CD8-positive, alpha-beta T cell (primary cell): ENCODE measurements at places on chromosomes 11 and 22.

GRCh38 chr11:127000291-127000968, at the start of gene KIRREL3:
Gene KIRREL3, minus strand, starts transcription at chr11:127000770.
- no peak for DNase-seq

DNA sequence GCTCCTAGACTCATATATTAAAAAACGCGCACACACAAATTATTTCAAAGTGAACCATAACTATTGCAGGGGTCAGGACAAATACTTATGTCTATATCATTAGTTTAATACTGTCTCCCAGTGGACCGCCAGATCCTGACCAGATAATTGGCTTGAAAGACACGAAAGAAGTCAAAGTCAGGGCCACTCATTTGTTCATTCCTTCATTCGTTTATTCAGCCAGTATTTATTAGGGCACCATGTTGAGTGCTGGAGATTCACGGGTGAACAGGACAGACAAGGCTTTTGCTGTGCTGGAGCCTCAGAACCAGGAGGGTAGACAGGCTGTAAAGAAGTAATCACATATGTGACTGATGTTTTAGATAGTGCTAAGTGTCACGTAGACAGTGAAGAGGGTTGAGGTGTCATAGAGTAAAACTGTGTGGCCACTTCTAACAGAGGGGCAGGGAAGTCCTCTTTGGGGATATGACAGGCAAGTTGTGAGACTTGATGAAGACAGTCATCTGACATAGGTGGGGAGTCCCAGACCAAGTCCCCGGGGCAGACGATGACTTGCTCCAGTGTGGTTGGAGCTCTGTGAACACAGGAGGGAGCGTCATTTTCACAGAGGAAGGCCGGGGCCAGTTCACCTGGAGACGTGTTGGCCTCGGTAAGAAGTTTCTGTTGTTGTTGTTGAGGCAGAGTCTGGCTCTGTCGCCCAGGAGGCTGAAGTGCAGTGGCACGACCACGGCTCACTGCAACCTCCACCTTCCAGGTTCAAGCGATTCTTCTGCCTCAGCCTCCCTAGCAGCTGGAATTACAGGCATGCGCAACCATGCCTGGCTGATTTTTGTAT, 25.9 kb downstream of the RBX1 start:
- no peak for DNase-seq

DNA sequence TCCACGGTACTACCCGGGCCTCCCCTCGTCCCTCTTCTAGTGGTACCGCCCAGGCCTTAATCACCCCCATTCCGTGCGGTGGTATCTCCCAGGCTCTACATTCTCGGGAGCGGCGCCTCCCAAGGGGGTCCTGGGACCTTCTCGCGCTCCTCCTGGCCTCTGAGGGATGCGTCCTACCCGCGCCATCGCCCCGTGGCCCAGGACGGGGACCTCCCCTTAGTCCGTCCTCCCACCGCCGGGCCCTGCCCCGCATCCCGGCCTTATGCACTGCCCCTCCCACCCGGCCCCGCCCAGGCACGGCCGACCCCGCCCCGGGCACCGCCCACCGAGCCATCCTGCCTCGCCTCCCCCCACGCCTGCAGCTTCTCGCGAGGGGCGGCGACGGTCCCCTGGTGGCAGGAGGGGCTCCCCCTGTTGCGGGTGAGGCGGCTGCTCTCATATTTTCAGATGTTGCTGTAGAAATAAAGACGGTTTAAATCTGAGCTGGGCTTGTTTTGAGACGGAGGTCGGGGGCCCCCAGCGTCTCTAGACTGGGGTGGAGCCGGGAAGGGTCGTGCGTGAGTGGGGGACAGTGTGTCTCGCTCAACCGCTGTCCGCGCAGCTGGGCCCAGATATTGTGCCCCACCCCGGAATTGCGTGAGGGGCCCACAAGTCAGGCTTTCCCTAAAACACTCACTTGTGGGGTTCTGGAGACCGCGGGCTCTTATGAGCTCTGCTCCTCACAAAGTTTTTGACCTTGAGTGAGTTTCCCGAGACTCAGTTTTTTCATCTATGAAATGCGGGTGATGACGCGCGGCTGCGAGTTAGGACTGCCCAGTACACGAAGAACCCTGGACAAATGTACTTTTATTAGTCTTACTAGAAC, 828 bp upstream of the RAB1B start:
- DNase-seq, result peak; percentile 90

DNA sequence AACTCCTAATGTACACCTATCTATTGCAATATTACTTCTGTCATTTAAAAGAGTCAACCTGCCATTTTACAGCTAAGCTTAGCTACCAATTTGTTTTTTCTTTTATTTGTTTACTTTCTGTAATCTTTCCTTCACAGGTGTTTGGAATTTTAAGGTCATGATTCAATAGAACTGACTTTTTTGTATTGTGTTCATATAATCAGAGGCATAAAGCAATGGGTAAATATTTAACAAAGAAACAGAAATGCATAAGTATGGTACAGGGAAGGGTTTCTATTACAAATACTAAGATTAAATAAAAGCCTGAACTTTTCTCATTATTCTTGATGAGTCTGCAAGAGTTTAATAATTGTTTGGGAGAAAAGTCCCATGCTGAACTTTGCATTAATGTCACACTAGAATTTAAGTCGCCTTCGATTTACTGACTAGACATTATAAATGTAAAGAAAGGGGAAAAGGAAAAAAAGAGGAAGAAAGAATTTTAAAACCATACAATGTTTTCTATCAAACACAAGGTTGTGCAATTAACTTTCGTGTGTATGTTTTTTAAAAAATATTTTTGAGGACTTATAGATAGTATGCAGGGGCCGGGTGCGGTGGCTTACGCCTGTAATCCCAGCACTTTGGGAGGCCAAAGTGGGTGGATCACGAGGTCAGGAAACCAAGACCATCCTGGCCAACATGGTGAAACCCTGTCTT, 35.0 kb upstream of the HIPK3 start:
- no peak for DNase-seq

- no peak for DNase-seq
Measured at GRCh38 chr11:124869331-124869730, 4.1 kb downstream of the ROBO3 start.
